ENCODE measurements at places on chromosomes 16 and 17.

GRCh38 chr16:23081675-23082119 is 67.6 kb downstream of the USP31 start:
- DNase-seq: no peak

- DNase-seq: no peak
These were observed 27.4 kb downstream of the TMEM132E start for GRCh38 chr17:34606763-34607162.

GRCh38 chr17:44589316-44590071 is 32.2 kb downstream of the FZD2 start:
- no peak for DNase-seq

- no peak for DNase-seq
These were observed 39.8 kb upstream of the IRF8 start for GRCh38 chr16:85858984-85859817.

DNA sequence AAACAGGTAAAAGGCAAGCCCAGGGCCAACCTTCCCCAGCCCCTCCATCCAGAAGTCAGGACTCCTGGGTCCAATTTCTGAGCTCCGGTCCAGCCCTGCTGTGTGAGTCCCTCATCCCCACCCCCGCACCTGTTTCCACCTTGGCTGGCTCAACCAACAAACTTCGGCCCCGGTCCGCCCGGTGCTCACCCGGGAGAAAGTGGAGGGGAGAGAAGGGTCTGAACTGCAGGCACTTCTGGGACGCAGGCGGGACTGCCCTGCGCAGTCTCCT is 541 bp downstream of the RHBDF2 start:
- no peak for DNase-seq

DNA sequence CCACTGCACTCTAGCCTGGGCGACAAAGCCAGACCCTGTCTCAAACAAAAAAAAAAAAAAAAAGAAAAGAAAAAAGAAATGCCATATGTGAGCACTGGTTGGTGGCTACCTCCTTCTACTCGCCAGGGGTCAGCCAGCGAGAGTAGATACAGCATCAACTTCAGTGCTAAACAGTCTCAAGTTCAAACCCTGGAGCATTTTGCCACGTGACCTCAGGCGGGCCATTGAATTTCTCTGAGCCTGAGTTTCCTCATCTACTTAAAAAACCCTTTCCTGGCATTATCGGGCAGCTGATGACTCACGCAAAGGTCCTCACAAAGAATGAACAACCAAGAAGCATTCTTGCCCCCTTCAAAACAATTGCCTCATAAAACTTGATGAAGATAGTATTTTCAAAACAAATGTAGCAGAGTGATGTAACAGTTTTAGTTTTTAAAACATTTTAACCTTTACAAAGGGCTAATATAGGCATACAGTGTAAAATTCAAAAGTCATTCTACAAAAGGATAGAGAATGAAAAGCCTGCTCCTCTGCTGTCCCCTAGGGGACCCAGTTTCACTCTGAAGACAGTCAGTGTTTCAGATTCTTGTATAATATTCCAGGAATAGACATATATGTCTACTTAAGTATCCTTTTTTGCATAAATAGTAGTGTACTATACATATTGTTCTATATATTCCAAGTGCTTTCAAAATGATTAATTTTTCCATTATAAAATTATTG is 28.4 kb downstream of the DNAH2 start:
- DNase-seq: no peak

DNA sequence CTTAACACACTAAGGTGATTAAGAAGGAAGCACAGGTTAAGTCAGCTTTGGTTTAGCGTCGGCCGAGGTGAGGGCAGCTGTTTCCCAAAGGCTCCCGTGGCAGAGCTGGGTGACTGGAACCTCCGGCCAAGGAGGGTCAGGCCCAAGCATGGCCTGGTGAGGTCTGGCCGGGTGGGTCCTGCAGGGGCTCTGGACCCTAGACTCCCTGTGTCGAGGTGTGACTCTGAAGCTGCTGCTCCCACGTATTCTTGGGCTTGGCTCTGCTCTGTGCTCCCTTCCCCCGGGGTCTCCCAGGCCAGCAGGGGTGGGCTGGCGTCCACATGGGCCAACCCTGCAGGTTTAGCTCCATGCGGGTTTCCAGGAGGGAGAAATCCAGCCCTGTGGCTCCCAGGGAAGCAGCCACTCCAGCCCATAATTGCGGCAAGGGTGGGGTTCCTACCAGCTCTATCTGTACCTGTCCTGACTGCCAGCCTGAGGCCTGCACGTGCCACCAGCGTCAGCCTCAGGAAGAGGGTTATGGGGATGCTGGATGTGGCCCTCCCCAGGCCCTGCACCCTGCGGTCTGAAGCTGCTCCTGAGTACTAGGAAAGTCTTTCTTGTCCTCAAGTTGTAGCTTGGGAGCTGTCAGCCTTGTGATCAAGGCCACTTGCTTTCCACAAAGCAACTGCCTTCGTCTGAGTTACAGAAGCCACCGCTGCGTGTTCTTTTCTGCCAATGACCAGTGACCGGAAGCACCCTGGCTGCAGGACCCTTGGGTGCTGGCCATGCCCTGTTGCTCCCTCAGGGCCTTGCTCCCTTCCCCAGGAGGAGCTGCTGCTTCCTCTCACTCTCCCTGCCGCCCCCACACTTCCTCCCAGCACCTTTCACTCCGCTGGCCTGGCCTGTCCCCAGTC is 4.8 kb downstream of the CDK5R1 start:
- DNase-seq: no peak

DNA sequence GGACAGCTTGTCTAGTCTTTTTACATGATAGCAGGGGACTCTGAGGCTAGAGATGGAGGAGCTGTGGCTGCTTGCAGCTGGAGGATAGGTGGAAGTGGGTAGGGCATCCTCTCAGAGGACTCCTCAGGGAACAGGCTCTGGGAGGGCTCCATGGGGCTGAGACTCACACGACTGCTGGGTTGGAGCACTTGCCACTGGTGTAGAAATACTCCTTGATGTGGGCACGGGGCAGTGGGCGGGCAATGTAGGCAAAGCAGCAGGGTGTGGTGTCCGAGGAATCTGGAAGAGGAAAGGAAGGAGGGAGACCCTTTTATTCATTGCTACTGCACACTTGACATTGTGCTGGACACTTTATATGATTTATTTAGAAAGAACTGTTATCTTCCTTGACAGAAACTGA is 1.8 kb downstream of the CCL5 start:
- no peak for DNase-seq

DNA sequence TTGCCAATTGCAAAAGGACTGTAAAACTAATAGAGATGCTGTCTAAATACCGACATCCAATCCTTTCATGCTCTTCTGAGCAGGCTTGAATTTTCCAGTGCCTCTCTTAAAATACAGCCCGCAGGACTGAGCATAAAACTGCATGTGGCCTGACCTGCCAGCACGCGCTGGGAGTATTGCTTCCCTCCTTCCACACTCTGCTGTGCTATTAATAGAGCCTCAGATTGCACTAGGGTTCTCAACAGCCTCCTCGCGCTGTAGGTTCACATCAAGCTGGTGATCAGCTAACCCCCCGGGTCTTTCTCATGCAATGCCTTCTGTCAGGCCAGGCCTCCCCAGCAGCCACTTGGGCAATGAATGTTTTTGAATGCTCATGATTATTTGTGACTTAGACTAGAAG is 14.2 kb upstream of the MSI2 start:
- no peak for DNase-seq

DNA sequence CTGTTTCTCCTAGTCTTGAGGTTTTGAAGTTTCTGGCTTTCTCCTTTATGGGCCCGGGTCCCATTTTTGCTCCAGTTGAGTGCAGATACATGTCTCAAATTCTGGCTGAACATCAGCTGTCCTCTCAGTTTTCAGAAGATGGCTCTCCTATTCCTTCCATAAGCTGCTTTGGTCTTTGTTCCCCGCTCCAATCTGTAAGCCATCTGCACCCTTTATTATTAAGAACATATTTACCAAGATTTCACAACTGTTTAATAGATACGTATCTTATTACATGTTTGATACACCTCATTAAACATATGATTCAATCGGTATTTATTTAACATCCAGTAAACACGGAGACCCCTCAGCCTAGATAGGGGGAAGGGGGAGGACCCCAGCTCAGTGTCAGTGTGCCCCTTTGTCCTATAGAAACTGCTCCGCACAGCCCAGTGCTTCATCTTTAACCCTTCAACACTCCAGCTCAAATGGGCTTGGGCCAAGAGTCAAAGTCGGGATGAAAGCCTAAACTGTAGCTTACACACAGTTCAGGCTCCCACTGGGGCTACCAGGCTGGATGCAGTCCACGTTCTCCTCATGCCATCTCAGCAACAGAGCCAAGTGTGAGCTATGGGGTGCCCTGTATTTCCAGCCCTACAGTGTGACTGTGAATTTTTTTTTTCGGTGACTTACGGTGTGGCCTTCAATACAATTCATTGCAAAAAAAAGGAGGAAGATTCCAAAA is 166.0 kb upstream of the ZFHX3 start:
- no peak for DNase-seq

DNA sequence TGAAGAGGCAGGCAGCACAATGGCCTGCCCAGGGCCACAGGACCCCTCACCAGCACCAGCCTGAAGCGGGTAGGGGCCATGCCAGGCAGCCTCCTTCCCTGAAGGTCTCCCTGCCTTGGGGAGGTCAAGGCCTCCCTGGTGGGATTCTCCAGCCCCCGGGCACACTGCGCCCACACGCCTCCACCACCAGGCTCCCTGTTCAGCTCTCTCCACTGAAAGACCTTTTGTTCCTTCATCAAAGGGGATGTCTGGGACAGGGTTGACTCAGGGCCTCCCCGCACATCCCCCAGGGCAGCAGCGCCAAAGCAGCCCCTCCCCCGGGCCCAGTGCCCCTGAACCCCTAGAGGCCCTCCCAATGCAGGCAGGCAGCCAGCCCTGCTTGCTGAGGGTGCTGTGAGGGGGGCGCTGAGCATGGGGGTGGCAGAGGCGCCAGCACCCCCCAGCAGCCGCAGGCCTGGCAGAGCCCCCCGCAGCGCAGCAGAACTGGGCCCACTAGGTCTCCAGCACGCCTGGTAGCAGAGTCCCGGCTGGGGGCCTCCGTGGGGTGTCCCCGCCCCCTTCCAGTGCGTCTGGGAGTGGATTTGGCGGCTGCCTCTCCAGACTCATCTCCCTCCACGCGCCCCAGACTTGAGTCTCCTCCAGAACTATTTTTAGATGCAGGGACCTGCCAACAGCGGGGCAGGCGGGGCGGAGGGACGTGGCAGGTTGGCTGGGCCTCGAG is 13.1 kb downstream of the BCAR1 start:
- DNase-seq: no peak

DNA sequence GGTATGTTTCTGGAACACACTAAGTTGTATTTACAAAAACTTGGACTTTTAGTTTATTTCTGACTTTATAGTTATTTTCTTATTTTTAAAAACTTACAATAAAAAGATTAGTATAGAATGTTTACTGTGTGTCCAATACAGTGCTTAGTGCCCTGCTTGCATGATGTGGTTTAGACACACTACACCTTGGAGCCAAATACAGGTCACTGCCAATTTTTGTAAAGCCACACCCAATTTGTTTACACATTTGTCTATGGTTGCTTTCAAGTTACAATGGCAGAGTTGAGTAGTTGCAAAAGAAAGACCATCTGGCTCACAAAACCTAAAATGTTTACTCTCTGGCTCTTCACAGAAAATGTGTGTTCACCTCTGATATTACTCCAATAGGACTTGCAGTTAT is 807.1 kb downstream of the KCNJ2 start:
- DNase-seq: no peak

GRCh38 chr16:68762996-68763756 is 26.1 kb downstream of the CDH1 start:
- DNase-seq: no peak

DNA sequence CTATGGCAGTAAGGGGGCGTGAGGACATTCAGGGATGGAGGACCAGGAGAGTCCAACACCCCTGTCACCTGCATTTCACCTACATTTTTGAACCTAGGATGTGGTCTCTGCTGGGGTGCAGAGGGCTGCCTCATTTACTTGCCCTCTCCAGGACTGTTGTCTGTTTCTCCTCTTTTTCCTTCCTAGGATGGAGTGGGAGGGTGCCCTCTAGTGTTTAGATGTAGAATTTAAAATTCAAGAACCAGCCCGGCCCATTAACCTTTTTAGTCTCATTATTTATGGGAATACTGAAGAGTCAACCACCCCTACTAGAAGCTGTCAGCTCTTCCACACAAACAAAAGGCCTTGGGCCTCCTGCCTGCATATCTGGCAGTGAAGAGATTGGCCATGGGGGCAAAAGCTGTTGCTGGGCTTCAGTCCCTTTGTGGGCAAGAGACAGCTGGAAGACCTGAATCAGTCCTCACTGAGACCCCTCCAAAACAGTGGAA is 2.5 kb upstream of the STARD3 start:
- DNase-seq: no peak

DNA sequence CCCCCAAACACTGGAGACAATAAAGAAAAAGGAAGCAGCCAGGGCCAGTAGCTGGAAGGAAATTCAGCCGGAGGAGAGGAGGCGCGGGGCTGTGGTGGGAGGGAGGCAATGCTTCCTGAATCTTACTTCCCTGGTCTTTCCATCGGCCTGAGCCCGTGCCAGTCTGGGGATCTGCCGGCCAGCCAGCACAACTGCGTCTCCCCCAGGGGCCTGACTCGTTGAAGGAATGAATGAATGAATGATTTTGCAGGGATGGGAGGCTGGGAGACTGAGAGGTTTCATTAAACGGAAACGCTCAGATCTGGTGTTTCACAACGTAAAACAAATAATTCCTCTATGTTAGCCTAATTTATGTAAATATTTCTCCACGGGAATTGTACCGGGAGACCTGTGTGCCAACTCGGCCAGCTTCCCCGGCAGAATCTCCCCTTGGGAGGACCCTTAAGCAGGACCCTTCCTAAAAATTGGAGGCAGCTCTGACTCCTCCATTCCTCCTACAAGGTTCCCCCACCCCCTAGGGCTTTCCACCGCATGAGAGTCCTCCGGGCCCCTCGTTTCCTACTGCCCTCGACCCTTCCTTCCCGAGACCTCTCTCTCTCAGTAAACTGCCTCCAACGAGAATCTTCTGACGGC is 1.3 kb upstream of the BAIAP2 start:
- DNase-seq: no peak

All from GM18507 (cell line).